ENCODE measurements at places on chromosomes 1 and 21. TPM values are rescaled to one million over a fixed set of nuclear protein-coding genes. Genes with fewer than 3 reads are reported as not detected.

The KIF26B gene
- 2.7 TPM for total RNA-seq

The RIPPLY3 gene
- 0.18 TPM for total RNA-seq

The ACTL8 gene
- not detected for total RNA-seq

The SAMD11 gene
- 26.3 TPM for total RNA-seq

The SLC2A5 gene
- 2.8 TPM for total RNA-seq

The CELA2B gene
- 0.63 TPM for total RNA-seq

The MEX3A gene
- 8.1 TPM for total RNA-seq

The HMGB4 gene
- total RNA-seq = not detected

The SPAG17 gene
- total RNA-seq = 19.9 TPM

The ZNF648 gene
- 0.09 TPM for total RNA-seq

The CGN gene
- total RNA-seq = 74.9 TPM

The KCNJ10 gene
- 0.09 TPM for total RNA-seq

The CCDC27 gene
- total RNA-seq = not detected

The GPR3 gene
- total RNA-seq = 0.58 TPM

The GPR25 gene
- 1.0 TPM for total RNA-seq

GRCh38 chr1:95226781-95227660 lies 7.0 kb upstream of the RWDD3 start:
- DNase-seq = no peak

DNA sequence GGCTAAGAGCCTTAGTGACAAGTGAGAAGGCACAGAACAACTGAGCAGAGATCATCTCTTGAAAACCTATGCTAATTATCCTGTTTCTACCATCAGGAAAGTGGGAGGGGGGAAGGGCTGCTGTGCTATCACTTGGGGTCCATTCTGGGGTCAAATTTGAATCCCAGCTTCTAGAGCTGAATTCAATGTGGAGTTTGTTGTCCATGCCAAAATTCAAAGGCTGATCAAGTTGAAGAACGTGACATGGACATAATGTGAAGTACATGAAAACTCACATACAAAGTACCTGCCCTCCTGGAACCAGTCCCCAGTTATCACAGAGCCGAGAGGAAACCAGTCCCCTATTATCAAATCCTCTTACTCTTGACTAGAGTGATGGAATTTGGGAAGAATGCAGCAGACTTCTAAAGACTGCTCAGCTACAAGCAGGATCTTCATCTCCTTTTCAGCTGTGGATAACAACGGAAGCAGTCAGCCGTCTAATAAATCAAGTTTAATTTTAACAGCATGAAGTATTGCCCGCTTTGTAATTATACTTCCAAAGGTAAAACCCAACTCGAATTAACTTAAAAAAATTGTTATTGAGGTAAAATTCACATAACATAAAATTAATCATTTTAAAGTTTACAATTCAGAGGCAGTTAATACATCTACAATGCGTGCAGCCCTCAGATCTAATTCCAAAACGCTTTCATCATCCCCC lies 78.3 kb downstream of the SLC45A1 start:
- no peak for DNase-seq

DNA sequence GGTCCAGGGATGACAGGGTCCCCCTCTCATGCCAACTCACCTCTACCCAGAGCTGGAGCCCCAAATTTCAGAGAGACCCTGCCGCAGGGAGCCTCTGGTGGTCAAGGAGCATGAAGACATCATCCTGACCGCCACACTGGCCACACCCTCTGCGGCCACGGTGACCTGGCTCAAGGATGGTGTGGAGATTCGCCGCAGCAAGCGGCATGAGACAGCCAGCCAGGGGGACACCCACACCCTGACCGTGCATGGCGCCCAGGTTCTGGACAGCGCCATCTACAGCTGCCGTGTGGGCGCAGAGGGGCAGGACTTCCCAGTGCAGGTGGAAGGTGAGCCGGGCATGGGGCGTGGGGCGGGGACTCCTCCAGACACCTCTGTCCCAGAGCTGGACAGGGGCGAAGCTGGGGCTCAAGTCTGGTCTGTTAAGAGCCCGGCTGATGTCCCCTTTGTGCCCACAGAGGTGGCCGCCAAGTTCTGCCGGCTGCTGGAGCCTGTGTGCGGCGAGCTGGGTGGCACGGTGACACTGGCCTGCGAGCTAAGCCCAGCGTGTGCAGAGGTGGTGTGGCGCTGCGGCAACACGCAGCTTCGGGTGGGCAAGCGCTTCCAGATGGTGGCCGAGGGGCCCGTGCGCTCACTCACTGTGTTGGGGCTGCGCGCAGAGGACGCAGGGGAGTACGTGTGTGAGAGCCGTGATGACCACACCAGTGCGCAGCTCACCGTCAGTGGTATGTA lies 66.0 kb downstream of the OBSCN start:
- no peak for DNase-seq

GRCh38 chr1:101364370-101365120 lies 127.7 kb downstream of the S1PR1 start:
- no peak for DNase-seq

DNA sequence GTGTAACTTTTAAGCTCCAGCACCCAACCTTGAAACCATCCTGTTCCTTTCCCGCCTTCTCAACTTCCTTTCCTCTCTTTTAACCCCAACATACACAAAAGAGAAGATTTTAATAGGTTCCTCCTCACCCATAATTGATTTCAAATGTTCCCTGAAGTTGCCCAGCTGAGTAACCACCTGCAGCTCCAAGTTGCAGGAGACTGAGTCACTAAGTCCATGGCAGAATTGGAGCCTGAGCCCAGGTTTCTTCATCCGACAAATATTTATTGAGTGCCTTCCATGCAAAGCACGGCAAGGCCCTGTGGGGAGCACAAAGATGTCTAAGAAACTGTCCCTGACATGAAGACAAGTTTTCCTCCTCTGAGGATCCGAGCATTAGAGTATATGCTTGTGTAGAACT lies 97.7 kb downstream of the PAPPA2 start:
- DNase-seq = no peak

GRCh38 chr1:42316292-42316691 lies 18.7 kb downstream of the FOXJ3 start:
- DNase-seq = no peak

DNA sequence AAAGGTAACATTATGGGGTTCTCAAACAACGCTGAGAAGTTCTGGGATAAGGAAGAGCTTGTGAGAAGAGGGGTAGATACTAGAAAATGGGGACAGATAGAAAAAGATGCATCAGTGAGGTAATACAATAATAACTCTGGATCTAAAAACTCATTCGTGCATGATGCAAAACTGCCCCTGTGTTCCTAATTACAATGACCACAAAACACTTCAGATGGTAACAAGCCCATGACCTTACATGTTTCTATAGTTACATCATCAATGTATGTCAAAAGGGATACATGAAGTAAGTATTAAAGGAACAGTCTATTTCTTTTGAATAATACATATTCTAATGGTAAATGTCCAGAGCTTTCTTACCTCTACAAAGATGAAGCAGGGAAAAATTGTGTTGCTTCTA lies 110.6 kb upstream of the PLPPR5 start:
- no peak for DNase-seq

DNA sequence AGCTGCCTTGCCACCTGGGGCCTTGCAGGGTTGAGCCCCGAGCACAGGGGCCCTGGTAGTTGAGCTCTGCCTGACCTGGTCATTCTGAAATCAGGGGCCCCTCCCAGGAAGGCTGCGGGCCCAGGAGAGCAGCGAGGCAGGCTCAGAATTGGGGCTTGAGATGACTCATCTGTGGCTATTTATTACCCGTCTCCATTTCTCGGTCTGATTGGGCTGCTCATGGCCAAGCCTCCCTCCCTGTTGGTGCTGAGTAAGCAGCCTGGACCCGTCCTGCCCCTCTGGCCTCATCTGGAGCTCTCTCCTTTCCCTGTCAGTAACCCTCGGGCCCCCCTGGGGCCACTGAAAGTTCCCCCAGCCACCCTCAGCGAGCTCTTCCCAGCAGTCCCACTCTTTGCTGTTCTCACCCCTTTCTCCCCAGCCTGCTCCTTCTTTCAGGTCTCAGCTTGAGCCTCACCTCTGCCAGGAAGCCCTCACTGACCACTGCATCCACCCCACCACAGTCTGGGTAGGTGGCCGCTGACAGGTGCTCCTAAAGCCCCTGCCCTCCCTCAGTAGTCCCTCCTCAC lies 11.0 kb upstream of the TNFRSF8 start:
- DNase-seq = no peak

DNA sequence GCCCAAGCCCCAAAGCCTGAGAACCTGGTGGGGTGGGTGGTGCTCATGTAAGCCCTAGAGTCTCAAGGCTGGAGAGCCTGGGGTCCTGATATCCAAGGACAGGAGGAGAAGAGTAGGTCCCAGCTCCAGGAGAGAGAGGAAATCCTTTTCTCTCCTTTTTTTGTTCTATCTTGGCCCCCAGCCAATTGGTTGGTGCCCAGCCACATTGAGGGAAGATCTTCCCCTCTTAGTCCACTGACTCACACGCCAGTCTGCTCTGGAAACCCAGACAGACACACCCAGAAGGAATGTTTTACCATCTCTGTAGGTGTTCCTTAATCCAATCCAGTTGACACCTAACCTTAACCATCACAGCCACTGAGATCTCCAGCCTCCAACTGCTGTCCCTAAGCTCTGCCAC lies 16.2 kb upstream of the LIN9 start:
- DNase-seq = no peak

- no peak for DNase-seq
These were observed 138.2 kb downstream of the SDCCAG8 start for GRCh38 chr1:243394066-243394465.

DNA sequence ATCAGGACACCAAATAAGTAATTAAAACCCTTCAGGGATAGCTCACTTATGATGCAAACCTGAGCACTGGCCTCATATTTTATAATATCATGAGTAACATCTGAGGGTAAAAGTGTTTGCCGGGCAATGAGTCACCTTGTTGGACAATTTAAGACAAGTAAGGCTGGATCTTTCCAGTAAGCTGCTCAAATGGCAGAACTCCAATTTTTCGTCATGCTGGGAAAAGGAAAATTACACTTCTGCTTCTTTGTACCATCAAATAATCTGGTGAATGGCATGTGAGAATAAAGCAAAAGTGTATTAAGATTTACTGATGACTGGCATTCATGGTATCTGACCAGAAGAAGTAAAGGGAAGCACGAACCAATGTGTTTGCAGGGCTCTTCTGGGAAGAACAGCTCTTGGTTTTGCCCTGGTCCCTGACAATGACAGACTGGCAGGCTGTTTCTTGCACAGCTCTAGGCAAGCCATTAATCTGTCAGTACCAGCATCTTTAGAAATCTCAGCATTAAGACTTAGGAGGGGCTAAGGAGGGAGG lies 392.2 kb downstream of the VAV3 start:
- DNase-seq = no peak

- no peak for DNase-seq
These were observed 49.8 kb downstream of the DHRS3 start for GRCh38 chr1:12568009-12568767.

DNA sequence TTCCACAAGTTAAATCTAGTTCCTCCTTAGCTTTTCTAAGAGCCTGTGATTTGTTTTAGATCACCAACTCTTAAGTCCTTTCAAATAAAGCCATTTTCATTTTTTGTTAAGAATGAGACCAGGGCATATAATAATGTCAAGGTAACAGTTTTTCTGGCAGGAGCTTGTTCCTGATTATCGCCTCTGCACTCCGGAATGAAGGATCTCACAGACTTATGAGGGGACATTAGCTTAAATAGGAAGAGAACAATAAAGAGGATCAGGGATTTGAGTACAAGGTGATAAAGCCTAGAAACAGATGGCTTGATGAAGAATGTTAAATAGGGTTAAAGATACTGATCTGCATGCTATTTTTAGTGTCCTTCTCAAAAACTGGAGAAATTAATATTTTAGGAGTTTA lies 13.6 kb upstream of the OTUD7B start:
- no peak for DNase-seq

GRCh38 chr1:94980582-94981574 lies 54.0 kb upstream of the CNN3 start:
- DNase-seq = no peak

DNA sequence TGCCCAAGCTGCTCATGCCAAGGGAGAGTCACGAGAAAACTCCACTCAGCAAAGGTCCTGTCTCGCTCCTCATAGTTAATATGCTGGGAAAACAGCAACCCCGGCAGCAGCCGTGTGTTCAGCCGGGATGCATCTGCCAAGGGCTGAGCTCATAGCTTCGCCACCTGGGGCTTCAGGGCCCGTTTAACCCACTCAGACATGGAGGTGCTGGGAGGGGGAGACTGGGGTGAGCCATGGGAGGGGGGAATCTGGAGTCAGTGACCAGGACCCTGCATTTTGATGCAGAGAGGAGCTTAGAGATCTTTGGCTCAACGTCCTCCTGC lies 283.4 kb downstream of the PTPRU start:
- DNase-seq = no peak

DNA sequence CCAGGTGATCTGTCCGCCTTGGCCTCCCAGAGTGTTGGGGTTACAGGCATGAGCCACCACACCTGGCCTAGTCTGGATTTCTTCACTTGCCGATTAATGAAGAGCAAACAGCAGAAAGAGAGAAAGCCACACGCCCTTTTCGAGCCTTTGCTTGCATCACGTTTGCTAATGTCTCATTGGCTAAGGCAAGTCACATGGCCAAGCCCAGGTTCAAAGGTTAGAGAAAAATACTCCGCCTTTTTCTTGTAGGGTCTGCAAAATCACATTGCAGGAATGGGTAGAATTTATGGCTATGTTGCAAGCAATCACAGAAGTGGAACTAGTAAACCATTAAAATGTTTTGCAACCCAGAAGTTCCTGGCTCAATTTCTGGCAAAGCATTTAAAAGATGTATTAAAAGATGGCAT lies 26.8 kb upstream of the BACH1 start:
- no peak for DNase-seq

- DNase-seq = no peak
These were observed 7.0 kb upstream of the LIN28A start for GRCh38 chr1:26403656-26404055.

DNA sequence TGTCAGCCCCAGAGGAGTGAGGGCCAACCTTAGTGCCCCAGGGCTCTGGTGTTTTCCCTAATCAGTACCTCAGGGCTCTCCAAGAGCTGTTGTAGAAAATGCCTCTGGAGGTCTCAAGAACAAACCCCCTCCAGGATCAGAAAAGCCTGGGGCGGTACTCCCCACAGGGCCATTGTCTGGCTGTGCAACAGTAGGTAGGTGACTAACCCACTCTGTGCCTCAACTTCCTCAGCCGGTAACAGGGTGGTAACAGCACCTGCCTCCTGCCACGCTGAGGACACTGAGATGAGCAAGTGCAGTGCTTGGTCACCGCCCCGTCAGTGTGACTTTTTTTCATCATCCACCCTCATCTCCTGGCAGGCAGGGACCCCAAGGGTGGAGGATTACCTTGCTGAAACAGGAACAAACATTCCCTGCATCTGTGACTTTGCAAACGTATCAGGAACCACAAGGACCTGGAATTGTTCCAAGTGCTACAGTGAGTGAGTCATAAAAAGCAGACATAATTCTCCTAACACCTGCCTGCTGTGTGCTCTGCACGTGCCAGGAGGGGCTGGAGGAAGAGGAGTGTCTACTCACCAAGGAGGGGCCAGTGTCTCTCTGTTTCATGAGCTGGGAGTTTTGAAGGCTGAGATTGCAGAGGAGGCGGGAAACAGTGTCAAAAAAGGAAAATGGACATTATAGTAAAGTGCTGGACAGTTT lies 440.8 kb downstream of the NPHP4 start:
- DNase-seq = peak; percentile 16

- no peak for DNase-seq
These were observed 325.2 kb downstream of the DUSP10 start for GRCh38 chr1:221416723-221417122.

GRCh38 chr1:3332043-3332442 lies 122.4 kb upstream of the ARHGEF16 start:
- no peak for DNase-seq

GRCh38 chr1:49160677-49161076 lies 384.0 kb upstream of the BEND5 start:
- DNase-seq = no peak

Data from lung (tissue), 17 donors.